ENCODE measurements at places on chromosomes 12 and 14. TPM values are rescaled to one million over a fixed set of nuclear protein-coding genes. Genes with fewer than 3 reads are reported as not detected.

Gene CAPZA3
- polyA plus RNA-seq: not detected

Gene PDZRN4
- 1.8 TPM for polyA plus RNA-seq

Gene CCDC38
- not detected for polyA plus RNA-seq

Gene KRT2
- 0.08 TPM for polyA plus RNA-seq

Gene PTPRQ
- 1.5 TPM for polyA plus RNA-seq

Gene DYNLL1
- 286 TPM for polyA plus RNA-seq

Measured in hindlimb muscle (tissue), 1 donor.